ENCODE measurements at places on chromosomes 3 and 15.

DNA sequence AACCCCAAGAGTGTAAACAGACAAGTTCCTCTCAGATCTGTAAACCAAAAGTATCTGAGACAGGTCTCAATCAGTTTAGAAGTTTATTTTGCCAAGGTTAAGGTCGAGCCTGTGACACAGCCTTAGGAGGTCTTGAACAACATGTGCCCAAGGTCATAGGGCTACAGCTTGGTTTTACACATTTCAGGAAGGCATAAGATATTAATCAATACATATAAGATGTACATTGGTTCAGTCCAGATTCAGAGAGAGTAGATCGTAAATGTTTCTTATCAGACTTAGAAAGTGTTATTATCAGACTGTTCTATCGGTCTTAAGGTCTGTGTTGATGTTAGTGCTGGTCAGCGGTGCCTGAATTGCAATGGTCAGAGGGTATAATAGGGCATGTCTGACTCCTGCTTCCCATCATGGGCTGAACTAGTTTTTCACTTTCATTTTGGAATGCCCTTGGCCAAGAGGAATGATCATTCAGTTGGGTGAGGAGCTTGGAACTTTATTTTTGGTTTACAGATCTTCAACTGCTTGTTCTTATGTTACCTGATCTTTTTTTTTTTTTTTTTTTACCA lies 27.0 kb upstream of the MFGE8 start:
- DNase-seq = no peak

GRCh38 chr3:130800829-130801228 lies 54.2 kb upstream of the PIK3R4 start:
- no peak for DNase-seq

GRCh38 chr3:156522673-156523072 lies 32.2 kb downstream of the SSR3 start:
- no peak for DNase-seq

DNA sequence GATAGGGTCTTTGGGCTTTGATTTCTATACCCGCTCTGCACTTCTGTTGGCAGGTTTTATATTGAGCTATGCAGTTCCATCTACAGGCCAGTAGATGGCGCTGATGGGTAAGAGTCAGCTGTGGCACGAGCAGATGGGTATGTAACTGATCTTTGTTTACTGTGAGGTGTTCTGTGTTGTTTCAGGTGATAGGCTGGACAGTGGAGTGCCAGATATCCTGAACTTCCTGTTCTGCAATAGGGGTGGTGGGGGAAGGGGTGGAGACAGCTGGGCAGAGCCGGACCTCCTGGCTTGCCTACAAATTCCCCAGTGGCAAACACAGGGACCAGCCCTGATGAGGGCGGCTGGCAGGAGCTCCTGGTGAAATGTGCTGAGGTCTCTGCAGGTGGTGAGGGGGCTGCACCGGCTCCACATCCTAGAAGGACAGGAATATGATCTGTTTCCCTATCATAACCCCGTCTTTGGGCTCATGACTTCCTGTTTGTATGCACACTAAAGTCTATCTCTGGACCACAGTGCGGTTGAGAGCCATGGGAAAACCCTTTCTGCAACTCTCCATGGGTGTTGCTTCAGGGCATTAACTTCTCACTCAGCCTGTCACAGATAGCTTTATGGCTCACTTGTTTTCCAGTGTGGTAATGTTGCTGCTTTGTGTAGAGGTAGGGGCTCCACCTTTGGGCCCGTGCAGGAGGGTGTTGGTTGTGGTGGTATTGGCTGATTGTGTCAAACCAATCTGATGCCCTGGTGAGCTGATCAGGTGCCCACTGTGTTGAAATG lies 13.4 kb upstream of the FAM98B start:
- DNase-seq = peak; percentile 61

GRCh38 chr3:14373753-14374376 lies 28.5 kb upstream of the SLC6A6 start:
- DNase-seq = no peak

- no peak for DNase-seq
Observed at GRCh38 chr15:49232236-49232806, 62.3 kb downstream of the GALK2 start.

GRCh38 chr3:11350374-11350773 lies 78.2 kb downstream of the ATG7 start:
- DNase-seq = no peak

DNA sequence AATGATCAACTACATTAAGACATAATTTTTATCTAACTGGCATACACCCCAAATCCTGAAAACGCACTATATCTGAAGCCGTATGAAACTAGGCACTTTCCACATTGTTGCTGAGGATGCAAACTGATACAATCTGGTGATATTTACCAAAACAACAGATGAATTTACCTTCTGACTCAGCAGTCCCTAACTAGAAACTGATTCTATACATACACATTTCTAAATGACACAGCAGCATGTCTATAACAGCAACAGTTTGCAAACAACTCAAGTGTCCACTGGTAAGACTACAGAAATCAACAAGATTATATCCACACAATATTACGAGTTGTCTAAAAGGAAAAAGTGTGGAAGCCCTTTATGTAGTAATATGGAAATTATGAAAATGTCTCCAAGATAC lies 22.9 kb downstream of the SECISBP2L start:
- no peak for DNase-seq

DNA sequence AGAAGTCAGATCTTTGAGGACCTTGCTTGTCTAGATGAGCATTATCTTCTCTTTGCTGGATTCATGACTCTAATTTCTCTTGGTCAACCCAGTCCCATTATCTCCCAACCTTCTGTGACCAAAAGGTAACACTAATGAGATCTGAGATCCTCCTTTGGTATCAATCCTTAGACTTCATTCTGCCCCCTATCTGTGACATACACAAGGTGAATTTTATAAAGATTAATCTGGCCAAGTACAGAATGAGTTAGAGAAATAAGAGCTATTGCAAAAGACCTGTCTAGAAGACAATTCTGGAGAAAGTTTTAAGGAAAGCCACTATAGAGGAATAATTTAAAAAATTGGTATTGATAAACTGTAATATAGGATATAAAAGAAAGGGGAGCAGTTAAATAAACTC lies 113.8 kb upstream of the KCNMB2 start:
- DNase-seq = no peak
